ENCODE measurements at places on chromosomes 11 and 22.

GRCh38 chr11:2158966-2159365, 2.0 kb downstream of the INS start:
- DNase-seq, result no peak

DNA sequence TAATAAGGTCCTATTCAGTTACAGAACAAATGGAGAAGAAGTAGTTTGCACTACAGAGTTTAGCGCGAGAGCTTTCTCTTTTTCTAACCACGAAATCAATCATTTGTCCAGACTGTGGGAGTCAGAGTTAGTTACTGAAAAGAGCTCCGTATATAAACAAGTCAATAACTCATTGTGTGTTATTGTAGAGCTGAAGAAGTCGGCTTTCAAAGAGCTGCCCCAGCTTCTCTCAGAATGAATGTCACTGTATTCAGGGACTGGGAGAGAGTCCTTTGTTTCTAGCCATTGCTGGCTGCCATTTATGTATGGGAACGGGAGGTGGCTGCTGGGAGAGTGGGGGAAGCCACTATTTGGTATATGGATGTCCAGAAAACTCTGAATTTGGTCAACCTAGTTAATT, 227.8 kb downstream of the DCDC1 start:
- DNase-seq, result no peak

- DNase-seq, result no peak
Measured at GRCh38 chr22:45248832-45249561, 8.3 kb upstream of the KIAA0930 start.

DNA sequence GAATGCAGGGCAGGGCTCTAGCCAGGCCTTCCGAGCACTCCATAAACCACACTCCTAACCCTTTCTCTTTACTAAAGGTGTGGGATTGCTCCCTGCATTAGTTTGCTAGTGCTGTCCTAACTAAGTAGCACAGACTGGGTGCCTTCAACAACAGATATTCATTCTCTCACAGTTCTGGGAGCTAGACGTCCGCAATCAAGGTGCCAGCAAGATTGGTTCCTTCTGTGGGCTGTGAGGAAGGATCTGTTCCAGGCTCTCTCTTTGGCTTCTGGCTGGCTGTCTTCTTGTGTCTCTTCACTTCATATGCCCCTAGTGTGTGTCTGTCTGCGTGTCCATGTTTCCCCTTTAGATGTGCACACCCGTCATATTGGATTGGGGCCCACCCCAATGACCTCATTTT, 59.8 kb downstream of the GALNT18 start:
- no peak for DNase-seq

GRCh38 chr11:45454917-45455401, 168.8 kb upstream of the SYT13 start:
- no peak for DNase-seq

- DNase-seq, result no peak
Measured at GRCh38 chr11:47711816-47712215, 3.4 kb downstream of the AGBL2 start.

GRCh38 chr11:70935006-70935768, 317.2 kb downstream of the SHANK2 start:
- DNase-seq, result no peak

DNA sequence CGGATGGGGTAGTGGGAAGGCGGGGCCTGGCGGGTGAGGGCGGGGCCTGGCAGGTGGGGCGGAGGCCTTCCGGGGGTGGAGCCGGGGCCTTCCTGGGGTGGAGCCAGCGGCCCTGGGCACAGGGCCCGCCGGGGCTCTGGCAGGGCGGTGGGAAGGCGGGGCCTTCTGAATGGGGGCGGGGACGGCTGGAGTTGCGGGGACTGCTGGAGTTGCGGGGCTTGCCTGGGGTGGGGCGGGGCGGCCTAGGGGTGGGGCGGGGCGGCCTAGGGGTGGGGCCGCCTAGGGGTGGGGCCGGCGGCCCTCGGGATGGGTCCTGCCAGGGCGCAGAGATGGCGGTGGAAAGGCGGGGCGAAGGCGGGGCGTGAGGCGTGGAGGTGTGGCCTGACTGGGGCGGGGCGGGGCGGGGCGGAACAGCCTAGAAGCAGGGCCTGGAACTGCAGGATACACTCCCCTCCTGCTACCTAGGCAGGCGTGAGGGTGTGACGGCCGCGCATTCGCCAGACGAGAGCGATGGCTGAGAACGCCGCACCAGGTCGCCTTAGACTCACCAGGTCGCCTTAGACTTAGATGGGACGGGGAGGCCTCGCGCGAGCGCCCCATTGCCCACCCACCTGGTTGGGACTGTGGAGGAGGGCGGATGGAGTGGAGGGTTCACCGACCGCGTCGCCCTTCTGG, 19.3 kb downstream of the RRP7A start:
- peak; percentile 62 for DNase-seq

DNA sequence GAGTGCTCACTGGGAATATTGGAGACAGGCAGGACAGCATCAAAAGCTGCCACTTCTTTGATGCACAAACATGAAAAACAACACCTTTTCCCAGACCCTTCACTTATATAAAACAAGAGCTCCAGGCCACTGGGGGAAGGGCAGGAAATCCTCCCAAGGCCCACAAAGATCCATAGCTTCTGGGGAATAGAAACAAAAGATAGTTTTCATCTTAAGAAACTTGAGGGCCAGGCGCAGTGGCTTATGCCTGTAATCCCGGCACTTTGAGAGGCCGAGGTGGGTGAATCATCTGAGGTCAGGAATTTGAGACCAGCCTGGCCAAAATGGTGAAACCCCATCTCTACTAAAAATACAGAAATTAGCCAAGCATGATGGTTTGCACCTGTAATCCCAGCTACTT, 15.3 kb downstream of the RTL6 start:
- DNase-seq, result no peak

GRCh38 chr22:25754527-25755202, 12.7 kb downstream of the MYO18B start:
- no peak for DNase-seq

DNA sequence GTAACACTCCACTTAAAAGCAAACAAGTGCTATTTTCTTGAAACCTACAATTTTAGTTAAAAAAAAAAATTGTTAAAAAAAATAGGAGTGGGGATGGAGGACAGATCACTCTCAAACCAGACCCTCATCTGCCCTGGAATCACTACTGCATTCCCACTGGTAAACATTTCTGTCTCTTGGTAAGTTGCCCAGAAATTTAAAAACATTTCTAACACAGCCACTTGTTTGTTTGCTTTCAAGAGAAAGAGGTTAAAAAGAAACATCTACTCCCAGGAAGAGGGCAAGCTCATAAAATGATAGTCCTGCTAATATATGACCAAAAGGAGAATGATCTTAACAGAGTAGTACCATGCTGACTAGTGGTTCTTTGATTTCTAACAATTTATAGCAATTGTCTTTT, 83.3 kb downstream of the SGSM3 start:
- DNase-seq, result no peak

DNA sequence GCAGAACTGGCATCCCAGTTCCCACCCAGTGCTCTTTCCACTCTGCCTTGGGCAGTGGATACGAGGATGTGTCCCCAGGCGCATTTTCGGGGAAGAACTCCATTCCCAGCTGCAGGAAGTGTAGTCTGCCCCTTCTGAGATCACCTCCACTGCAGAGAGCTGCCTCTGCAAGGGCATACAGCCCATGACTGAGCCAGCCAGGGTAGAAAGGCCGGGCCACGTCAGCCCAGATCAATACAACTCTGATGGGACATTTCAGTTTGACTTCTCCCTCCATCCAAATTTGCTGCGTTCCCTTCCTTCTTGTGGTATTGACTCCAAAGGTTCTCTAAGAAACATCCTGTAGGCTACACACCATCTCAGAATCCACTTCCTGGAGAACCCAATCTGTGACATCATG, 19.7 kb downstream of the MOGAT2 start:
- DNase-seq, result no peak

- DNase-seq, result no peak
Measured at GRCh38 chr11:124837491-124837856, 27.8 kb upstream of the ROBO3 start.

DNA sequence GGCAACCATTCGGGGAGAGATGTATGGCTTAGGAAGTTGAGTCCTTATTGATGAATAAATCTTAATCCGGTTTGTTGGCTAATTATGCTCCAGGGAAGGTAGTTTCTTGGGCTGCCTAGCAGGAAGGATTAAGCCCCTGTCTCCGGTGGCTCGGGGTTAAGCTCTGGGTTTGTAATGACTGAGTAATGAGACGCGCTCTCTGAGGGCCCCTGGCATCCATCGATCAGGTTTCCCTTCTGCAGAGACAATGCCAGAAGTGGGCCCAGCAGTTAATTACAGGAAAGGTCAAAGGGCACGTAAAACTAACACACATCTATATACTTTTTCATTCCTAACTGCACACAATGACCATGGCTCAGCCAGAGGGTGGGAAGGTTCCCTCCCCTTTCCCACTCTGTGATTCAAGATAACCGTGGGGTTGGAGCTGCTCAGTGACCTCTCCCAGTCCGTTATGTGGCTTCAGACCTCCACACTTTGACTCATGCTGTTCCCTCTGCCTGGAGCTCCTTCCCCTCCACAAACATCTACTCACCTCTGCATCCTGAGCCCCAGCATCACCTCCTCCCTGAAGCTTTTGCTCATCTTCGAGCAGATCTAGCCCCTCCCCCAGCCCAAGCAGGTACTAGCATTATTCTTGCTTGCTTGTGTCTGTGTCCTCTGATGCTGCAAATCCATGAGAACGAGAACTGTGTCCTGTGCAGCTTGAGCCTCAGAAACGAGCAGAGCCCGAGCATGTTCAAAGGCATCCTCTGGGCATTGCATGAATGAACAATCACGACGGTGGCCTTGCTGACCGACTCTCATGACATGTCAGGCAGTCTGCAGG, 16.6 kb downstream of the SCUBE1 start:
- DNase-seq, result no peak

DNA sequence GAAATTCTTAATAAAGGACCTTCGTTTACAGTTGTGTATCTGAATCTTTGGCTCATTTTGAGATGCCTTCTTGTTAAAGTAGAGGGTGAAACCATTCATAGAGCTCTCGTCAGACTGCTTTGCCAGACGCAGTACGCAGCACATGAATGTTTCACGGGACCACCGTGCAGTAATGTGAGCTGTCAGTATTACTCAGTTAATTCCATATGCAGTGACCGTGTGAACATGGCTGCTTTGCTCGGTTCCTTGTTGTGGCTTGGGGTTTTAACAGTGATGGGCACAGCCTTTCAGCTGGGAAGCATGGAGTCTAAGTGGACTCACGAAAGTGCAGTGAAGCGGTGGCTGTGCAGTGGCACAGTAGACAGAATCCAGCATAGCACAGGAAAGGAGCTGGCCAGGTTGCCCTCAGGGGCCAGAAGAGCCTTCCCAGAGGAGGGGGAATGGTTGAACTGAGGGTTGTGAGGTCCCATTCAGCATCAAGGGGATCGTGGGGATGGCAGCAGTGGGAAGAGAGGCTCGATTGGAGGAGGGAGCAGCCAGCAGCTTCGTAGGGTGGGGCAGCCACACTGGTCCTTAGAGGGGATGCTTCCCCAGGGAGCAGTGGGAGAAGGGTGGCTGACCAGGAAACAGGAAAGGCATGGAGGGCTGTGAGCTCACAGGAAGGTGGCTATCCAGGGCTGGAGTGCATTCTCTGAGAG, 31.4 kb downstream of the PPFIA1 start:
- no peak for DNase-seq

All from stimulated activated CD8-positive, alpha-beta memory T cell treated with anti-CD3 and anti-CD28 coated beads, Interleukin-4, amount 100 ng/mL, for 1 hour (primary cell).